ENCODE measurements at places on chromosomes 5 and 9.

GRCh38 chr9:4301971-4302427 is 2.1 kb upstream of the GLIS3 start:
- peak; percentile 91 for DNase-seq

GRCh38 chr5:170632985-170633234 is 129.1 kb downstream of the KCNIP1 start:
- DNase-seq, result no peak

GRCh38 chr5:108917596-108917995 is 169.9 kb downstream of the FER start:
- no peak for DNase-seq

DNA sequence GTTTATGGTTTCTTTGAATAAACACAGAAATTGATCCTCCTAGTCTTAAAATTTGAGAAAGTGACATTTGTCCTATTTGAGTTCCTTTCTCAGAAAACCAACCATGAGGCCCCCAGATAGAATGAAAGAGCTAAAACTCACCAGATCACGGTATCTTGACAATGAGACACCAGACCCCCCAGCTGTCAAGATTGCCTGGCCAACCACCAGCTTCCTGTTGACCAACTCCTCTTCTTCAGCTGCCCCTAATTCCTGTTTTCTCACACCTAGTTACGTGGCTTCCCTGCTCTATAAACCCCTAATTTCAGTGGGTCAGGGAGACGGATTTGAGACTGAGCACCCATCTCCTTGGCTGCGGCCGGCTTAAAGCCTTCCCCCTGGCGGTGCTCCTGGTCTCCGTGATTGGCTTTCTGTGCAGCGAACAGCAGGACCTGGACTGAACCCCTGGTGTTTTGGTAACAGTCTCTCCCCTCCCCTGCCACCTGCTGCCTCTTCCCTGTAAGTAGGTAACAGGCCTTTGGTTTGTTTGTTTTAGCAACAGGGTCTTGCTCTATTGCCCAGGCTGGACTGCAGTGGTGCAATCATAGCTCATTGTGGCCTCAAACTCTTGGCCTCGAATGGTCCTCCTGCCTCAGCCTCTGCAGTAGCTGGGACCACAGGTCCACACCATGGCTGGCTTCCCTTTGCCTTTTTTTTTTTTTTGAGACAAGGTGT is 4.8 kb upstream of the ENTPD2 start:
- DNase-seq, result no peak

DNA sequence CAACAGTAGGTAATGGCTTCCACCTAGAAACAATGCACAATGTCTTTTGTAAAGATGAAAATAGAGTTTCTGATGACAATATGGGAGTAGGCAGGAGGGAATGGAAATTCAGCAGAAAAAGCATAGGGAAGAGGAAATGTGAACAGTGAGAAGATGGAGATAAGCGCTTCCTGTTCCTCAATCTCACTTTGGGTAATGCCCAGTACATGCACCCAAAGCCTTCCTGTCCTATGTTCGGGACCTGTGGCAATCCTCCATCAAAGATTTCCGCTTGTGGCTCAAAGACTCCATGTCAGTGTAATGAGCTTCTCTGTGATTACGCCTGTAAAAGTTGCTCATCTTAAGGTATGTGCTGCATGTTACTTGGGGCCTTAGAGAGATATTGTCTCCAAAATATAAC is 2.7 kb downstream of the UGT3A1 start:
- no peak for DNase-seq

DNA sequence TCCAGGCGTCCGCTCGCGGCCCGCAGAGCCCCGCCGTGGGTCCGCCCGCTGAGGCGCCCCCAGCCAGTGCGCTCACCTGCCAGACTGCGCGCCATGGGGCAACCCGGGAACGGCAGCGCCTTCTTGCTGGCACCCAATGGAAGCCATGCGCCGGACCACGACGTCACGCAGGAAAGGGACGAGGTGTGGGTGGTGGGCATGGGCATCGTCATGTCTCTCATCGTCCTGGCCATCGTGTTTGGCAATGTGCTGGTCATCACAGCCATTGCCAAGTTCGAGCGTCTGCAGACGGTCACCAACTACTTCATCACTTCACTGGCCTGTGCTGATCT is 294 bp downstream of the ADRB2 start:
- DNase-seq, result no peak

DNA sequence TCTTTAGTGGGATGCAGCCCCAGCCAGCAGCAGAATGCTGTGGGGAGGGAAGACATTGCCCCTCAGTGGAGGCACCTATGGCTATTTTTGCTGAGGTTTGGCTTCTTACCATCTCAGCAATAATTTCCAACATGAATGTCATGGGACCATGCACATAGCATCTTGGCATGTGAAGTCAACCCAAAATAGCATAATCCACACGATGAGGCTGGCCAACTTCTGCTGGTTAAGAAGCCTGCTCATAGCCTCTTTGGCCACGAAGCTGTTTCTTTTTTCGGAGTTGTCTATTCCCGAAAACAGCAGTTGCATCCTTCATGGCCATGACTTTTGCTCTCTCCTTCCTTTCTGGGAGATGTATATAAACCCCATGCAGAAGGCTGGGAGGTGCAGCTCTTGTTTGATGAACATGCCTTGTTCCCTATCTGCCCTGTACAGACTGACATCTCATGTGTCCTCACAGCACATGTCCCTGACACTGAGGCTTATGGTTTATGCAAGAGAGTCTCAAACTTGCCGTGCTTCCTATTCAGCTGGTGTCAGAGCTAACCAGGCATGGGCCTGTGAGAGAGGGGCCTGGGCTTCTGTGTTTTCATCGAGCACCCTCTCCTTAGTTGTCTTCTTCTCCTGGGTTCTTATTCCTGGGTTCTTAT is 45.3 kb downstream of the SYK start:
- no peak for DNase-seq

- no peak for DNase-seq
Observed at GRCh38 chr5:73661753-73662152, 35.8 kb downstream of the ARHGEF28 start.

DNA sequence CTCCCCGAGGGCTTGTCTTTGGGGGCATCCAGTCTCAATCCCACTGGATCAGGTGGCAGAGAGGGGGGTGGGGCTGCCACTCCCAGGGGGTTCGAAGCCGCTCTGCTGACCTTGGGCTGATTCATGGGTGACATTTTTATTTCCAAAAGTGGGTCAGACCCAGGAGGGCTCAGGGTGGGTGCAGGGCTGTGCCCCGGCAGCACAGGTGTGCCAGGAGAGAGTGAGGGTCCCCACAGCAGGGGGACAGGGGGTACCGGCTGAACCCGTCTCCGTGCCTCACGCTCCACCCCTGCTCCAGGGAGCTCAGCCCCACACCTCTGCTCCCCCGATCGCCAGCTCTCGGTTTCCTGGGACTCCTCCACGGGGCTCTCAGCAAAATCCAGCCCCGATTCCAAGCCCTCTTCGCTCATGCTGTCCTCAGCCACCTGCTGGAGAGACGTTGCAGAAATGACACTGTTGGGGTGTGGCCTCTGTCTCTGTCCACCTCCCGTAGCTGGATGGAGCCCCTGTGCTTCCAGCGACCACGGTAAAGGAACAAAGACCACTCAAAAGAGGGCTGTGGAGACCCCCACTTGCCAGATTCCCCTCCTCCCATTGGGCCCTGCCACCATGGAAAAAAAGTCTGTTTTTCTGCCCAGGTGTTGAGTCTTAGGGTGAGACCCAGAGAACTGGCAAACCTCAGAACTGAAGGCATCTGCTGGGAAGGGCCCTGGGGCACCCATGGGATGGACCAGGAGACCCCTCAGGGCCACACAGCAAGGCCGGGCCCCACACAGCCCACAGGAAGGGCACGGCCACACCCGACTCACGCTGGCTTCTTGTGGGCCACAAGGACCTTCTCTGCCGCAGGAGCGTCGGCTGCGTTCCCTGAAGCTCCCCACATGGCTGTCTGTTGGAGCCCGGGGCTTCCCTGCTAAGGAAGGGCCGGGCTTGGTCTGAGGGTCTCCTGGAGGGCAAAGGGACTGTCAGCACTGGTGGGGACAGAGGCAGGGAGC is 10.6 kb upstream of the QSOX2 start:
- no peak for DNase-seq

DNA sequence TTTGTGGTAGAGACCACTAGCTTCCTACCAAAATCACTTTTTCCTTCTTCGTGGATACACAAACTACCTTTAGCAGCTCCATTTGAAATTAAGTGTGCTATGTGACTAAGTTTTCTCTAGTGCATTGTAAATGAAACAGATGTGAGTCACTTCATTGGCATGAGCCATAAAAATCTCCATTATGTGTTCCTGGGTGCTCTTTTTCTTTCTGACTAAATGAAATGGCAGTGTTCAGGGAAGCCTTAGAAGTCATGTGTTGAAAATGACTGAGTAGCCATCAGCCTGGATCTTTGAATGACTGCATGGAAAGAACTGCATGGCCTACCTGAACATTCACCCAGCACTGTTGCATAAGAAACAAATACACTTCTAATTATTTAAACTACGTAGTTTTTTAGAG is 107.9 kb downstream of the NDUFAF2 start:
- peak; percentile 66 for DNase-seq

DNA sequence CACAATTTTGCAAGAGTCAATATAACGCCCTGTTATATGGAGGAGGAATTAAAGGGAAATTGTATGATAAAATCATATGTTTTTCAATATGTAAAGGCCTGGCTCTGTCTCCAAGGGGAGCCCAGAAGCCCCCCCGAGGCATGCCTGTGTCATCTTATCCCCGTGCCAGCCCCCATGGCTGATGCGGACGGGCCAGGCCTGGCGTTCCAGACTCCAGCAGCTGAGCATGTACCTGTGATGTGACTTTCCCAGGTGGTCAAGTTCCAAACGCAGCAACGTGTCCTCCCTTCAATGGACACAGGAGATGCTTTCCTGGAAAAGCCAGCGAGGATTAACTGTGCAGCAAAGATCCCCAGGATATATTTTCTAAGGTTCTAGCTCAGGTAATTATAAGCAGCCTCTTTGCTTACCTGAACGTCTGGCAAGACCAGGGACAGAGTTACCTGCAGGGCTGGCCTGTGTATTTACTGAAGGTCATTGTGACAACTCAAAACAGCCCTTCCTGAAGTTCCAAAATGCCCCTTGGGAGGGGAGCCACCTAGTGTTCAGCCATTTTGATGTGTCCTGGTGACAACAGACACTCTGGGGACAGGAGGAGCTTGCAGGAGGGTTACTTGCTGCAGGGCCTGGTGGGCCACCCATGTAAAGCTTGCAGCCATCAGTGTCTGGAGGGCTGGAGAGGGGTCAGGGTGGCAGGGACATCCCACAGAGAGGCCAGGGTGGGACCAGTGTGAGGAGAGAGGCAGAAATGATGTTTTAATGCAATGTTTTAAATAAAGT is 53.3 kb upstream of the RNU6ATAC start:
- DNase-seq, result no peak

DNA sequence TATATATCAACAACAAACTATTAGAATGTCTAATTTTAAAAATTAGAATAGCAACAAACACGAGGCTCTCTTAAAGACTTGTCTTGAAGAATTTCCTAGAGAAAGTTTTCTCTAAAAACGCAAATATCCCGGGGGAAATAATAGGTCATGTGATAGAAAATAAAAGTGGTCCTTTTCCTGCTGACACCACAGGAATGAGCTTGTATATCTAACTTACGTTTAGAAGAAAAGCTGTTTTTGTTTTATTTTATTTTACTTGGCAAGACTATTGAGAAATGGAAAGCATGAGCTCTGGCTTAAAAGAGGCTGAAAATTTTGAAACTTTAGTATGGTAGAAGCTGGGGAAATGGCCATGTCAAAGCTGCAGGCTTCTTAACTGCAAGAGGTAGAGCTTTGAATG is 465.0 kb downstream of the AGTPBP1 start:
- no peak for DNase-seq

GRCh38 chr5:67263656-67264408 is 67.2 kb upstream of the CD180 start:
- DNase-seq, result no peak

DNA sequence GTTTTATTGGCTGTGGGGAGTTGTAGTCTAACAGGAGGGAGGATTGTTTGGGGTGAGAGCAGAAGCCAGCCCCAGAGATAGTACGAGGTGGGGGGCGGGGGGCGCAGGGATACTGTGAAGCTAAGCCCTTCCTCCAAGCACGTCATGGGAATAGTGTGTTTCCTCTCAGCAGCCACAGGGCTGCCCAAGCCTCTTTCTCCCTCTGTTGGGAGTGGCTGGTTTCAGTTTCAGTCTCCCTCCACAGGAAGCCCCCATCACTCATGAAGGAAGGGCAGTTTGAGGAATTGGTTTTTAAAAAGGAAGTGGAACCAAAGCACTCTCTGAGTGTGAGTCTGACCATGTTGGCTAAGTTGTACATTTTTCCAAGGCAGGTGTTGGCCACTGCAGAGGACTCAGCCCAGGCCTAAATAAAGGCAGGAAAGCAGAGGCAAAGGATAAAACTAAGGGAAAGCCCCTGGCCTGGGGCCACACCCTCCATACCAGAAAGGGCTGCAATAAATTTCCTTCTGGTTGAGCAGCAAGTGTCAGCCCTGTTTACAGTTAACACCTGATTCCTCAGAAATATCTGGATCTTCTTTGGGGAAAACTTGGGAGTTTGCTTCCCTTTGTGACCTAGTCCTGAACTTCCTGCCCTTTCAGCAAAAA is 3.2 kb downstream of the RAB24 start:
- DNase-seq, result no peak

DNA sequence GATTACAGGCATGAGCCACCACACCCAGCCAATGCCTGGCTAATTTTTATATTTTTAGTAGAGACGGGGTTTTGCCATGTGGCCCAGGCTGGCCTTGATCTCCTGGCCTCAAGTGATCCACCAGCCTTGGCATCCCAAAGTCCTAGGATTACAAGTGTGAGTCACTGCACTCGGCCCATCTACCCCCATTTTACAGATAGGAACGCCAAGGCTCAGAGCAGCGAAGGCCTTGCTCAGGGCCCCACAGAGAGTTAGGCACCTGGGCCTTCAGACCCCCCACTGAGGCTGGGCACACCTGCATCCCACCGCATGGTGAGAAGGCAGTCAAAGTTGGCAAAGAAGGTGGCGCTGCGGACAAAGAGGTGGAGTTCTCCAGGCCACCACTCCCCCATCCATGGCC is 143.1 kb downstream of the GAPVD1 start:
- DNase-seq, result no peak

GRCh38 chr9:19967216-19967887 is 178.5 kb upstream of the SLC24A2 start:
- DNase-seq, result no peak

- no peak for DNase-seq
Observed at GRCh38 chr9:124593651-124594058, 86.5 kb upstream of the NR5A1 start.

GRCh38 chr9:101309139-101309538 is 75.7 kb downstream of the BAAT start:
- DNase-seq, result no peak

DNA sequence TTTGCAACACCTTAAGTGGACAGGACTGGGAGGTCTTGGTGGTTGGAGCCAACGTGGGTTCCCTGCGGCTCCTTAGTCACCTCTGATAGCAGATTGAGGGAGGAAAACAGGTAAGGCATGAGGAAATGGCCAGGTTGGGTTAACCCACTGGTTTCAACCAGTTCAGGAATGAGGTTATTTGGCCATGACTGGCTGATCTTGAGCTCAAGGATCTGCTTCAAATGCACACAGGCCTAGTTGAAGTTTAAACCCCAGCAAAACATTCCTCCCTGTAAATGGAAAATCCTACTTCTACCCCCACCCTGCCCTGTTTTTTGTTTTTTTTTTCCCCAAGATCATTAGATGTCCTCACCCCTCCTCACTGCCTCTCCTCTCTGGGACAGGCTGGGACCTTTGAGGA is 3.2 kb upstream of the NUP214 start:
- DNase-seq, result no peak
